Gastroesophageal sphincter (tissue), 4 donors: ENCODE measurements at places on chromosomes 2 and 18.

GRCh38 chr18:55236150-55236931, 277.1 kb upstream of the CCDC68 start:
- no peaks in the 10 kb centered on the region for H3K4me1 ChIP-seq
- no peak for ATAC-seq

DNA sequence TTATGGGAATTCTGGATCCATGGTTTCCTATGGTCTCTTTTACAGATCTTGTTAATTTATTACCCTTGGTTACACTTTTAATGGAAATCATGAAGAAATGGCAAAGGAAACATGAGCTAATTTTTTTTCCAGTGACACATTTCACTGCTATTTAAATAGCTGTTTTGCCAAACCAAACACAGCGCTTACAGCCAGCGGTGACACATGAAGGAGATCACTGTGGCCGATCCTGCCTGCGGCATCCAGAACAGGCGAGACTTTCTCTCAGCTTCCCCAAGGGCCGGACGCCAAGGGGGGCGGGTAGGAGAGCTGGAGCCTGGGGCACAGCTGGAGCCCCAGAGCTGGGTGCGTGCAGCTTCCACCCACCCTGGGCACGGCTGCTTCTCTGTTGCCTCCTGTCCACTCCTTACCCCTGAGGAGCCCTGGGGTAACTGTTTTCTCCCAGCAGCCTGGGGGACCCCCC, 81.4 kb upstream of the PKDCC start:
- no peaks in the 10 kb centered on the region for H3K36me3 ChIP-seq
- peak; percentile 85 for ATAC-seq
- H3K27ac ChIP-seq = peak overlapping the region; percentile 36
- no peak overlapping the region for H3K4me3 ChIP-seq

DNA sequence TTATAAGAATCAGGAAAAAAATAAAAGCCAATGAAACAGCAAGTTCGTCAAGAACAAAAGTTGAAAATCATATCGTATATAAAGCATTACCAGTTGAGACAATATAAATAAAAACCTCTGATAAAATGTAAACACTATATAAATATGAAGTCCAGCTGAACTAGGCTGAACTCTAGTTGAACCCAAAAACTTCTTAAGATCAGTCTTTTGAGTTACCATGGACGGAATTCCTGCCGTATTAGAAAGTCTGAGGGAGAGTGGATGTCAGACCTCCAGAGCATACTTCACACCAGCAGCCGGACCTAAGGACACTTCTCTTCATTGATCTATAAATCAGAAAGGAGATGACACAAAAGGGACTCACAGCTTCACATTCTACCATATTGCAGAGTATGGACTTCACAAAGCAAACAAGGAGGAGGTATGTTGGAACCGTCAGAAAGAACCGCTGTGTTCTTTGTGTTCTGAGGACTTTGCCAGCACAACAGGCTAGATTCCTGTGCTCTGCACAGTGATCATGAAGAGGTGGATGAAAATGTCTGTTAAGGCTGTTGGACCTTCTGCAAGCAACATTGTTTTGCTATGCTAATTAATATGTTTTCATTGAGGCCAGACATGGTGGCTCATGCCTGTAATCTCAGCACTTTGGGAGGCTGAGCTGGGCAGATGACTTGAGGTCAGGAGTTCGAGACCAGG, 67.2 kb upstream of the SP5 start:
- no peaks in the 10 kb centered on the region for H3K36me3 ChIP-seq
- no peak for ATAC-seq
- no peak overlapping the region for H3K27ac ChIP-seq
- peaks cover 4% of the 10 kb centered on the region for H3K27me3 ChIP-seq
- no peaks in the 10 kb centered on the region for H3K4me1 ChIP-seq

DNA sequence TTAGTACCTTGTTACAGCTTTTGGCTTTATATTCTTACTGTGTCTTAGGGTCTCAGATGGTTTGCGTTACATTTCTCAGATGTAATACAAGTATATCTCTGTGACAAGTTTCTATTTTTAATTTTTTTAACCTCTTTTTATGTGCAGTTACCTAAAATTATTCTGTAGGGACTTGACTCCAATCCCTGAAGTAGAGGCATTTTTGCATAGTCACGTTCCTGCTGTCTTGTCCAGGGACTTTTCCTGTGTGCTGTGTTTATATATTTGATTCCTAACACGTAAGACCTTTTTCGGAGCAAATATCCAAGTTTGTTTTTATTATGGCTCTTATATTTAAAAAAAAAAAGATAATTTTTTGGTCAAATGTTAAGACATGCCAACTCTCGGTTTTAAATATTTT, 71.2 kb upstream of the CHMP1B start:
- H3K36me3 ChIP-seq = no peaks in the 10 kb centered on the region
- H3K4me3 ChIP-seq = no peak overlapping the region
- H3K27me3 ChIP-seq = no peaks in the 10 kb centered on the region
- ATAC-seq = no peak
- H3K27ac ChIP-seq = peak overlapping the region; percentile 41

DNA sequence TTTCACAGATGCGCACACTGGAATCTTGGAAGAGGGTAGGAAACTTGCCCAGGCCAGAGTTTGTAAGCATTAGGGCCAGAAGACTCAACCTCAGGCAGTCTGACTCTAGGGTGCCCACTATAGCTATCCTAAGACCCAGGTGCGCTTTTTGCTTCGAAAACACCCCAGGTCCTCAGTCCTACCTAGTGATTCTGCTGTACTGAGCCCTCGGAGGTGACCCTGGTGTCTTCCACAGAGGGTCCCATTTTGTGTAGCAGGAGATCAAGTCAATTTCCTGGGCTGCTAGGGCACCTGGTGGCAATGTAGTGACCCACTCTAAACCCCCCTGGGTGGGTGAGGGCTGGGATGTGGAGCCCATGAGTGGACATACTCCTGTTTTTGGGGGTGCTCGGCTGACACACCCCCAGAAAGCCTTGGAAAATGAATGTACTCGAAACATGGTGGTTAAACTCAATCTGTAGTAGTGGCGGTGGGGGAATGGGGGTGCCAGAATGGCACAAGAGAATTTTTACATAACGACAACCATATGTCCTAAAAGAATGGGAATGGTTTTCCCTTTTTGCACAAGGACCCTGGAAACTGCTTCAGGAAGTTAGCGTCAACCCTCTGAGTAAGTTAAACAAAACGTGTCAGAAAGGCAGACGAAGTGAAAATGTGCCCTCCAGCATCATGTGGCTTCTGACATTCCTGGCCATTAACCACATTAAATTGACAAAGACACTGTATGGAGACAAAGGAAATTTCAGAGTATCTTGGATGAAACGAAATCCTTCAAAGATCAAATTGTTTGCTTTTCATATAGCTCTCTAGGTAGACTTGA, 218.0 kb upstream of the COPS8 start:
- H3K4me1 ChIP-seq = no peaks in the 10 kb centered on the region
- no peak for ATAC-seq
- H3K27ac ChIP-seq = no peak overlapping the region
- H3K36me3 ChIP-seq = no peaks in the 10 kb centered on the region
- H3K4me3 ChIP-seq = no peak overlapping the region
- H3K27me3 ChIP-seq = peaks cover 4% of the 10 kb centered on the region

- peaks cover 20% of the 10 kb centered on the region for H3K36me3 ChIP-seq
- ATAC-seq = peak; percentile 8
Measured at GRCh38 chr2:47065771-47066380, 89.2 kb downstream of the STPG4 start.

GRCh38 chr2:107222466-107222865, 336.5 kb upstream of the ST6GAL2 start:
- H3K27ac ChIP-seq = no peak overlapping the region
- no peaks in the 10 kb centered on the region for H3K27me3 ChIP-seq
- no peak overlapping the region for H3K4me3 ChIP-seq

- no peak overlapping the region for H3K4me3 ChIP-seq
- H3K27me3 ChIP-seq = no peaks in the 10 kb centered on the region
- ATAC-seq = no peak
- H3K4me1 ChIP-seq = no peaks in the 10 kb centered on the region
- no peaks in the 10 kb centered on the region for H3K36me3 ChIP-seq
Measured at GRCh38 chr18:38709122-38709521, 1143.5 kb upstream of the CELF4 start.

DNA sequence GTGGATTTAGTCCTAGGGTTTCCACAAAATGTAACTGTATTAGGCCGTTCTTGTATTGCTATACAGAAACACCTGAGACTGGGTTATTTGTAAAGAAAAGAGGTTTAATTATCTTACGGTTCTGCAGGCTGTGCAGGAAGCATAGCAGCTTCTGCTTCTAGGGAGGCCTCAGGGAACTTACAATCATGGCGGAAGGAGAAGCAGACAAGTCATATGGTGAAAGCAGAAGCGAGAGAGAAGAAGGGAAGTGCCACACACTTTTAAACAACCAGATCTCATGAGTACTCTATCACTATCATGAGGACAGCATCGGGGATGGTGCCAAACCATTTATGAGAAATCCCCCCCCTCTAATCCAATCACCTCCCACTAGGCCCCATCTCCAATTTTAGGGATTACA, 9.5 kb upstream of the CCDC68 start:
- no peaks in the 10 kb centered on the region for H3K36me3 ChIP-seq
- H3K27me3 ChIP-seq = peaks cover 9% of the 10 kb centered on the region
- ATAC-seq = no peak
- no peaks in the 10 kb centered on the region for H3K4me1 ChIP-seq
- no peak overlapping the region for H3K4me3 ChIP-seq

- H3K36me3 ChIP-seq = no peaks in the 10 kb centered on the region
- H3K27me3 ChIP-seq = no peaks in the 10 kb centered on the region
- H3K4me3 ChIP-seq = no peak overlapping the region
- peak; percentile 31 for ATAC-seq
Measured at GRCh38 chr2:47014564-47015051, 99.0 kb upstream of the MCFD2 start.
